ENCODE measurements at places on chromosomes 6 and 20.
A peak's percentile ranks its signal among the peaks of the same experiment; 100 is the strongest.

- DNase-seq = no peak
These were observed 11.3 kb downstream of the TFAP2B start for GRCh38 chr6:50829898-50830444.

- DNase-seq = no peak
These were observed 213.0 kb upstream of the CDYL start for GRCh38 chr6:4563156-4563555.

DNA sequence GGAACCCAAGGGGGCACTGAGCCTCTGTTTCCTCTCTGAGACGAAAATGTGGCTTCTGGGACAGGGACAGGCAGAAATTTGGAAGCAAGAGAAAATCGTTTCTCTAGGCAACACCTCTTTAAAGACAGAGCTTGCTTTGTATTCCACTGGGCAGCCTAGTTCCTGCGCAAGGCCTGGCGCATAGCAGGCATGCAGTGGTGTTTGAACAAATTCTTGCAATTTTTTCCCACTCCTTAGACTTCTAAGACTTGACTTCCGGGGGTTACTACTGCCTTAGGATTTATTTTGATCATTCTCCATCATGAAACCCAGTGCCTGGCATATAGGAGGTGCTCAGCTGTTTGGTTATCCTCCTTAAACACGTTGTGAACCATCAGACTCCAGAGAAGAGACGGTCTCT, 249.0 kb upstream of the KCNG1 start:
- DNase-seq = no peak

DNA sequence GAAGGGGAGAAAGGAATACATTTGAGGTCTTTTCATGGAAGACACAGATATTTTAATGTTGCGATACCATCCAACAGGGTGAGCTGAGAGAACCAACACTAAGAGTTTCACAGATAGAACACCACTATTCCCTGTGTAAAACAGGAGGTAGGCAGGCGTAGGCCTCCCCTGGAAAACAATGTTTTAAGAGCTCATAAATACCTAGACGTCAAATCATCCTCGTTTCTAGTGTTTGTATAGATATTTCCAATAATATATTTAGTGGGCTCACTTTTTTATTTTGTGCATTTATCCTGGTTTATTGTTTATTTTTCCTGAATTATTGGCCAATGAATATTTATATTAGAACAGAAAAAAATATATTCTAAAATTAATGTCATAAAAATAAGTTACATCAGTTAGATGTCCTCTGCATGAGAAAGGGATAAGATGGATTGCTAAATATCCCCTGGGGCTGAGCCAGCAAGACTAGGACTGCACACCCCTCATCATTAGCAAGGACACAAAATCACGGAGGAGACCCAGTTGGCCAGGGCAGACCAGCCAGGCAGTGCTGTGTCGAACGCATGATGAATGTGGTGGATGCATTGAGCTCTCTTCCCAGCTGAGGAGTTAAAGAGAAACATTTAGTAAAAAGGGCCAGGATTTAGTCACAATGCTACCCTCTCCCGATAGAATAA, 380.5 kb downstream of the C6orf118 start:
- DNase-seq = no peak

- DNase-seq = no peak
These were observed 528.7 kb upstream of the RNF217 start for GRCh38 chr6:124433387-124434160.

GRCh38 chr20:59631751-59632540, 27.6 kb downstream of the PHACTR3 start:
- DNase-seq = no peak

DNA sequence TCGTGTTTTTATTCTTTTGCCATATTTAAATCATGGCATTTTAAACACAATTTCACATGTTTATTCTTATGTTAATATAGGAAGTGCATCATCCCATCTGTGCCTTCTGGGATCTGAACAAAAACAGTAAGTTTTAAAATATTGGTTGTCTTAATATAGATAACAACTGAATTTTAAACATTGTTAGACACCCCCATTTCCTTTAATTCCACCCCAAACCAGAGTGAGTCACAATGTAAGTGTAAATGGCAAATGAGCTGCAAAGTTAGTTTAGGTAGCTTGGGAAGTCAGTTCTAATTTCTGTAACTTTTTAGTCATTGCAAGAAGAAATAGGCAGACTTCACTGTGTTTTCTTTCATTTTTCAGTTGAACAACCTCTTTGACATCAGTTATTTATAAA, 108.0 kb downstream of the ADGRG6 start:
- DNase-seq = no peak

DNA sequence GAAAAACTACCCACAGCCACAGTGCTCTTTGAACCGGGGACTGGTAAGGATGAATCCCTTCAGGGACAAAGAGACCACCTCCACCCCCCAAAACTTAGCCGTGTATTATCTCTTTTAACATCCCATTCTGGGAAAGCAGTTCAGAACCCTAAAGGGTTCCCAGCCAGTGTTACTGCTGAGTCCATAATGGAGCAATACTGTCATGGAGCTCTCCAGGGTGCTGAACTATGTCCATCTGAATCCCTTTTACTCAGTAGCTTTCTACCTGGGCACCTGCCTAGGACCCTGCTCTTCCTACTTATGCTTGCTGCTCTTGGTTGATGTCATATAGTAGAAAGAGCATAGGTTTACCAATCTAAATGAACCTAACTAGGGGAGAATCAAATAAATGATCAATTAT, 22.3 kb upstream of the SAYSD1 start:
- DNase-seq = no peak

GRCh38 chr6:111858347-111858746, 14.9 kb downstream of the FYN start:
- no peak for DNase-seq

DNA sequence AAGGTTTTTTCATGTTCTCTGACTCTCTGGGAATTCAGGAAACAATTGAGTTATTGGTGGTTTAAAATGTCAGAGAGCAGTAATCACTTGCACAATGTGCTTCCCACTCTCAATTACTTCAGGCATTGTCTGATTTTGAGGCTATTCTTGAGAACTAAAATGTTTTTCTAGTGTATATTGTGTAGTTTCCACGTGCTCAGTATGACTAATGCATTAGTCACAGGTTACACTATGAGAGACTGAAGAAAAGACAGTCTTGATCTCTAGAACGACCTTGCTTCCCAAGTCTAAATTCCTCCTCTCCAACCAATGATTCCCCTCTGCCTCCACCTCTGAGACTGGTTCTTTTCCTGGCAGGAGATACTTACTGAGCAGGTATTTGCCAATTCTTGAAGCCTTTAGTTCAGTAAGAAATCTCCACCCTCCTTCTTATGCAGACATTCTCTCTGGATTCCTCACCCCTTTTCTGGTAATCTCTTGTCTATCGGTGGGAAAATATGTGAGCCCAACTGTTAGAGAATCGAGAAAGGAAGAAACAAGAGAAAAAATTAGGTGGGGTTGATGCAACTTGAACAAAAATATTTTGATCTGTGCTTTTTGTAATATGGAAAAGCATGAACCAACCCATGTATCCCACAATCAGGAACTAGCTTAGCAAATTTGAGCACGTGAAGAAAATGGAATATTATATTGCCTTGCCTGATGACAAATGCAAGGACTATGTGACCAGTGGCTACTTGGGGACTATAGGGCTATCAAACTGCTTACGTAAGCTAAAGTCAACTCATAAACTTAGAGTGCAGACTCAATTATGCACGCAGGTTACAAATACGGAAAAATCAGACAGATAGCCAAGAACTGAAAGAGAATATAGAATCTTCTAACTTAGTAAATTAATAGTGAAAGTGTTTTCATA, 61.1 kb upstream of the SLC22A16 start:
- no peak for DNase-seq

DNA sequence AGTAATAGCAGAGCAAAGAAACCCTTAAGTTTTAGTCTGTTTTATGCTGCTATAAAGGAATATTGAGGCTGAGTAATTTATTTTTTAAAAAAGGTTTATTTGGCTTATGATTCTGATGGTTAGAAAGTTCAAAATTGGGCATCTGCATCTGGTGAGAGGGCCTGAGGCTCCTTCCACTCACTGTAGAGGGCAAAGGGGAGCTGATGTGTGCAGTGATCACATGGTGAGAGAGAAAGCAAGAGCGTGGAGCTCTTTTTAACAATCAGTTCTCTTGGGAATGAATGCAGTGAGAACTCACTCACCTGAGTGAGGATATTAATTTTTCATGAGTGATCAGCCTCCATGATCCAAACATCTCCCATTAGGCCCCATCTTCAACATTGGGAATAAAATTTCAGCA, 36.4 kb upstream of the SAMD3 start:
- no peak for DNase-seq

DNA sequence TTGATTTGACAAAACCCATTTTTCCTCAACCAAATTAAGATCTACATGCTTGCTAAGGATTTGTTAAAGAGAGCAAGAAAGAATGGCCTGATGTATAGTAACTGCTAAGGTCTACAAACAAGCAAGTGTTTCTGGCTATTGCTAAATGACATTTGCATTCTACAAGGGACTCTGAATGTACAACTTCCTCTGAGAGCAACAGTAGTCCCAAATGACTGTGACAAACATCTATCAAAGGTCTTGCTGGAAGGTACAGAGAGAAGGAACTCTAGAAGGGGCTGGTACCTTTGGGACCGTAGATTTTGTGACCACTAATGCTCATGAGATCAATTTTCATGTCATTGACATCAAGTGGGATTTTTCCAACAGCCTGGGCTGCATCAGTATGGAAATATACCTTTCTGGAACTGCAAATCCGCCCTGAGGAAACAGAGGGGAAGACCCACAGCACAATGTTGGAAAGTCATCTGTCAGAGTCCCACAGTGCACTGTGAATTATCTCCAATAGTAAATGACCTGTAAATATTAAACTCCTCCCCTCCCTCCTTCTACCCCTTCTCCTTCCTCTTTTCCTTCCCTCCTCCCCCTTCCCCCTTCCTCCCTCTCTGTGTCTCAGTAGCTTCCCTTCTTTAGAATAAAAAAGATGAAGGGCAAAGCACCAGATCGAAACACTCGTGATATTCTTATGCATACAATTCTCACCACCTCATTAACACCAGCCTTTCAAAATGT, 15.9 kb upstream of the CPNE1 start:
- DNase-seq = no peak

GRCh38 chr6:79634491-79635231, 3.5 kb downstream of the SH3BGRL2 start:
- DNase-seq = no peak

DNA sequence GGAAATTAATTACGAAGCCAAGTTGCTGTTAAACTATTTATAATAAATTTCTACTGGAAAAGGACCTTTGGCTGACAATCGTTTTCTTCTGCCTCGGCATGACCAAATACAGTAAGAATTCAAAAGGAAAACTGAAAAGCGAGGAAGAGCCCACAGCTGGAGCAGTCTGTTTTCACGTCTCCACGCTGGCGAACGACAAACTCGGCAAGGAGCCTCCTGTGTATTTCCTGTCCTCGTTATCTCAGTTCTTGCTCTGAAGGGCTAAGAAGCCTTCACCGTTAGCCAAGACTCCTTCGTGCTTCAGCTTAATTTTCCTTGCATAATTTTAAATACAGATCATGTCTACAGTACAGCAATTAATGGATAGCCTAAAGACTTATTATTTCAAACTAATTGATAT, 214.3 kb upstream of the PLCB4 start:
- DNase-seq = no peak

- DNase-seq = no peak
These were observed 179.6 kb downstream of the TAF4 start for GRCh38 chr20:61885759-61886715.

DNA sequence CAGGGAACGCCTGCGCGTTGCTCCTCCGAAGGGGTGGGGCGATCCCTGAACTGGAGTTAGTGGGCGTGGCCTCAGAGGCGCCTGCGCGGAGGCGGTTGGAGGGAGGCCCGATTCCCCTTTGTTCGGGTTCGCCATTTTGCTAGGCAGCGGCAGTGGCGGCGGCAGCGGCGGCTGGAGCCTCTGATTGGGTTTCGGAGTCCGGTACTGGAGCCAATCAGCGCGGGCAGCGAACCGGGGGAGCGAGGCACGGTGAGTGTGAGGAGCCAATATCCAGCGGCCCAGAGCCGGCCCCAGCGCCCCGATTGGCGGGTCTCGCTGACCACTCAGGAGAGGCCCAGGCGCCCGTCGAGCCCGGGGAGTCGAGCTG, at the start of gene NFYA:
NFYA (plus strand) TSS at position 139 of the 367 bp plus-strand sequence. CDS start 6,116 bp downstream, outside the sequence.
- peak; percentile 59 for DNase-seq

DNA sequence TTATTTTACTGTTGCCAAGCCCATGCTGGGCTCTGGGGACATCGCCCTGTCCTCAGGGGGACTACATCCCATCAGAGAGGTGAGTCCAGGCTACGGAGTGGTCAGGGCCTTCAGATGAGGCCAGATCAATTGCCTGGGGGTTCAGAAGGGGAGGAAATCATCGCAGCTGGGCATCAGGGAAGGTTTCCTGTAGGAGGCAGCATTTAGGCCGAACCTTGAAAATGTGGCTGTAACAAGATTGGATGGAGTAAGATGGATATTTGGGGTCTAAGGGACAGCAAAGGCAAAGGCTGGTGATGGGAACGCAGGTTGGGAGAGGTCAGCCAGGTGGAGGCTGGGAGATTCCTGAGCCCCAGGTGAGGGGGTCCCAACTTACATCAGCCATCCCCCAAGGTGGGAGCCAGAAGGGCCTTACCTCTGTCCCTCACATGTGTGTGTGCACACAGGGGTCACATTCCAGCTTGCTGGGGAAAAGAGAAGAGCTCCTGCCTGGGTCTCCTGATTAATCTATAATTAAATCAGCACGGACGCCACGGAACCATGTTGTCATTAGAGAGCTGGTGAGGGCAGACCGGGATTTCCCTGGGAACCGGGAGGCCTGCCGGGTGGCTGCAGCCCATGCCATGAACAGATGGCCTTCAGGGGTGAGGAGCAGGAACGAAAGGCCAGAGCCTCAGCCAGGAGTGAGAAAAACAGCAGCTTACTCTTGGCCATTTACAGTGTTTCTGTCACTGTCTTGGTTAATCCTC, 30.5 kb upstream of the DLGAP4 start:
- DNase-seq = no peak

DNA sequence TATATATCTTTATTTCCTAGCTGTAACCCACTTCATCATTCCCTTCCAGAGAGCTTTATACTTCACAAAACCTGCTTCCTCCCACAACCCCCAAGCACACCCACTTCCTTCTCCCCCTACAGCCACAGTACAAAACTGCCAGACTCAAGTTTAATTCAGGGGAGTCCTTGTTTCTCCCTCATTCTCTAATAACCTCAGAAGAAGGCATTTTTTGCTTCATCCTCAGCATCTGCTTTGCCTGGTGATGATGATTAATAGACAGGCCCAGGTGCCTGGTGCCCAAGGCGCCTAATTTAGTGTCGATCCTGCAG, 414.3 kb downstream of the KIF16B start:
- no peak for DNase-seq

DNA sequence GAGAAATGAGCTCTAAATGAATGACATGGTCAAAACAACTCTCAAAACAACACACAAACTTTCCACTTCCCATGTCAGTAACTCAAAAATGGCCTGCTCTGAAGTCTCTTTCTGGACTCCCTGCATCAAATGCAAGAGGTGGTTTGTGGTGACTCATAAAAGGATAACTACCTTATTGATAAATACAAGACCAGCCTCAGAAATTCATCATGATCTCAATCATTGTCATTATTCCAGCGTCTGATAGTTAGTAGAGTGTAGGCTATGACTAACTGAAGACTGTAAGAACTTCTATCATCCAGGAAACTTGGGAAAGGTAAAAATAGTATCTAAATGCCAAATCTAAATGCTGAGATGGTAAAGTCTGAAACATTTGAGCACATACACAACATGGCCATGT, 369.4 kb downstream of the BMP2 start:
- DNase-seq = no peak
